ENCODE measurements at places on chromosomes 1 and 21.

GRCh38 chr1:171166361-171166760, 18.7 kb upstream of the FMO2 start:
- no peak for DNase-seq

DNA sequence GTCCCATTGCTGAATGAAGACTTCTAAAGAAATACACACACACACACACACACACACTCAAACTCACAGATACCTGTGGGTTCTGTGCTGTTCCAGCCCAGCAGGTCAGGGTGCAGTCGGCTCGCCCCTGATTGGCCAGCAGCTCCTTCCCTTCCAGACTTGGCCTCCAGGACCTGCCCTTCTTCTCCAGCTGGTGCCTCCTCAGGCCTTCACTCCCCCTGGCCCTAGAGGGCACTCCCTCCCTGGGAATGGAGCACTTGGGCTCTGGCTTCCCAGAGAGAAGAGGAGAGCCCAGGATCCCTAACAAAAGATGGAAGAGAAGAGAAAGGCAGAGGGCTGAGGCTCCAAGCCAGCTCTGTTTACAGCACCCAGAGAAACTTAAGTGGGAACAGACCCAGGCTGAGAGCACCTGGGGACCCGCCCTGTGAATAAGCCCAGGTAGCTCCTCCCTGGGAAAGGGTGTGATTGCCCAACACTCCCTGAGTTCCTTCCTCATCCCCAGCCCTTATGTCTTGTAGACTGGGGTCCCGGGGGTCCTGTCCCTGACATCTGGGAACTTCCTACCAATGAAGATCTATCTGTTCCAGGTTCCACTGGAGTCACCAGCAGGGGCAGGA, at the start of gene PGLYRP3:
PGLYRP3 (minus strand) TSS at position 383 of the 617 bp plus-strand sequence. CDS start 2,287 bp downstream, outside the sequence.
- DNase-seq = peak; percentile 32

DNA sequence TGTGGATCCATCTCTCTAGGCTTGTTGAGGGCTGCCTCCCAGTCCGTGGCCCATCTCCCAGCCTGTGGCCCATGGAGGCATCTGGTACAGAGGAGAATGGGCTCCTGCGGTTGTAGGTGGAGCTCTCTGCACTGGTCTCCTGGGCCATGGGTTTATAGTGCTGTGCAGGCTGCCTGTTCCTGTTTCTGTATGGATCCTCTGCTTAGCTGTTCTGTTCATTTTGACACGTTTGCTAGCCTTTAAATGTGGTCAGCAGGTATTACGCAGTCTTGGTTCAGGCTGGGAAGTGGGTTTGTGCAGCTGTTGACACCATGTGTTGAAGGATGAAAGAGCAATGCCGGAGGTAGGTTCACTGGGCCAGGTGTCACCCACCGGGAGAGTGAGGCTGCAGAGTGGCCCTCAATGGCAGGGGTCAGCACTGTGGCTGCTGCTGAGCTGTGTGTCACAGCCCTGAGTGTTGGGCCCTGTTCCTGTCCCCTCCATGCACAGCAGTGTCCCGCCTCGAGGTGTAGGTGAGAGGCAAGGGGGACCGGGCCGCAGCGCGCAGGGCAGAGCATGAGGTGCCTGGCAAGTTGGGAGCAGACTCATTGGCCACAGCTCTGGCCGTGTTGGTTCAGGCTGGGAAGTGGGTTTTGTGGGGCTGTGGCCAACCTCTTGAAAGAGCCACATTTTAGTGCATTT, 39.0 kb downstream of the SNAP47 start:
- DNase-seq = no peak

DNA sequence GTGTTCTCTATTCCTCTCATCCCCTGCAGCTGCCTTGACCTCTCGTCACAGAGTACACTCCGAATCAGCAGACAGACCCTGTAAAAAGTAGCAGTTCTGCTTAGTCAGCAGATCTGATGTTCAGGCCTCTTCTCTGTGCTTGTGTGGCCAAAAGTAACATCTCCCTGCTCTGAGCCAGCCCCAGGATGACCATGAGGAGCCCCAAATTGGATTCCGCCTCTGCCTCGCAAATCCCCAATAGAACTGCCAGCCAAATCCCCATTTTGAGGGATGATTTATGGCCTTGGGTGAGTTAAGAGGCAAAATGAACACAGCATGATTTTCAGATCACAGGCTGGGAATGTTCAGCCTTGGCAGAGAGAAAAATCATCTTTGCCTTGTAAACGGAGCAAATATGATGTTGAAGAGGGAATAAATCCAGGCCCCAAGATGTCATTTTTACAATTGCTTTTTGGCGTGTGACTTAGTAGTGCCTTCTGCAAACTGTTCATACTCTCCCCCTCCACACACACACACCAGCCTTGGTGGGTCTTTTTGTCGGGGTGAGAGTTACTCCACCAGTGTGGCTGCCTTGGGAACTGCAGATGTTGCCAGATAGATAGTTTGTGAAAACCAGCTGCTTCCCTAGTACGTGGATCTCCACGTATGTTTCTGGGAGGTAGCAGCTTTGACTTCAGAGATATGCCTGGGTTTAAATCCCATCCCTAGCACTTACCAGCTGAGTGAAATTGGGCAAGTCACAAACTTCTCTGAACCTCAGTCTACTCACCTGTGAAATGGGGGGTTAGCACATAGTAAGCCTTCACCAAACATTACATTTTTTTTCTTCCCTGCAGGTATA, 77.8 kb downstream of the MAN1C1 start:
- no peak for DNase-seq

DNA sequence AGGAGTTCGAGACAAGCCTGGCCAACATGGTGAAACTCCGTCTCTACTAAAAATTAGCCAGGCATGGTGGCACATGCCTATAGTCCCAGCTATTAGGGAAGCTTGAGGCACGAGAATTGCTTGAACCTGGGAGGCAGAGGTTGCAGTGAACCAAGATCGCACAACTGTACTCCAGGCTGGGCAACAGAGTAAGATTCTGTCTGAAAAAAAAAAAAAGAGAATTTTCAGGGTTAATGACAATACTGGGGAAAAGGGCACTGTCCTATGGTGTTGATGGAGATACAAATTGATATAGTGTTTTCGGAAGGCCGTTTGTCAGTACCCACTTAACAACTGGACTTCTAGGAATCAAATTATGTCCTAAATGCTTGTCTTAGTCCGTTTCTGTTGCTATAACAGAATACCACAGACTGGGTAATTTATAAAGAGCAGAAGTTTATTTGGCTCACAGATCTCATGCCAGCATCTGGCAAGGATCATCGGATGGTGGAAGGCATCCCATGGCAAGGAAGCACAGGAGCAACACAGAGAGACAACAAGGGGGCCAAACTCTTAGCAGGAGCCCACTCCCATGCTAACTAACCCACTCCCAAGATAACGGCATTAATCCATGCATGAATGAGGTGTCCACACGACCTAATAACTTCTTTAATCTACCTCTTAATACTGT, 41.3 kb downstream of the ZBTB8A start:
- DNase-seq = no peak

- DNase-seq = no peak
Measured at GRCh38 chr1:31111290-31111951, 45.9 kb upstream of the PUM1 start.

- DNase-seq = no peak
Measured at GRCh38 chr1:187645651-187646050, 816.9 kb downstream of the PLA2G4A start.

DNA sequence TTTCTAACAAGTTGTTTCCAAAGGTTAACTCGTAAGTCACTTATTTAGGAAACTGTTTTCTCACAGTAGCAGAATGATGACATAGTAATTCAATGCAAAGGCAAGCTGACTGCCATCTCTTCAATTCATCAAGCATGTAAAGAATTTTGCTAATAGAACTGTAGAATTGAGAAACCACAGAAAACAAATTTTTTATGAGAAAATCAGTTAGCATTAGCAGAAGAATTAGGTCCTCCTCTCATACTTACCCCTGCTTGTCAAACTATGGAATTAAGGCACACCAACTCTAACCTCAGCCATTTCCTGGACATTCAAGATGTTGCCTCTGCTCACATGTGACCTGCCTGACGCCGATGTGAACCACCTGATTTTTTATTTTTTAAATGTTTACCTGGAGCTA, 115.2 kb downstream of the LRRC40 start:
- DNase-seq = no peak

DNA sequence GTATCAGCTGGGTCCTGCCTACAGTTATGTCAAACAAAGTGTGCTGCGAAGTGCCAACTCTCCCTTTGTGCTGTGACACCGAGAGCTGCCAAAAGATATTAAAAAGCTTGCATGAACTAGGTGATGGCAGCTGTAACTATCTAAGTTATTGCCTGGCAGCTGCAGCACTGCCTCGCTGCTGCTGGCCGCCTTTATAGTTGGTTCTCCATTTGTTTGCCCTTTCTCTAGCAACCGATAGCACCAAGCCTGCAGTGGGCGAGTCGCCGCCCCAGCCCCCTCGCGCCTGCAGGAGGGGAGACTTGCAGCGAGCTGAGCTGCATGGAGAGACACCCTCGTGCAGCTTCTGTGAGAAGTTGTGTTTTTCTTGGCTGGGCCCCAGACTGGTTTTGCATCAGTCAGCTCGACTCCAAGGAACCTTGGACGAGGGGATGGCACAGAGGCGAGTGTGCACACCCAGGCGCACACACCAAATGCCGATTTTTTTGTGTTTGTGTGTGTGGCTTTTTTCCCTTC, 330.6 kb downstream of the RPS6KC1 start:
- DNase-seq = peak; percentile 6

DNA sequence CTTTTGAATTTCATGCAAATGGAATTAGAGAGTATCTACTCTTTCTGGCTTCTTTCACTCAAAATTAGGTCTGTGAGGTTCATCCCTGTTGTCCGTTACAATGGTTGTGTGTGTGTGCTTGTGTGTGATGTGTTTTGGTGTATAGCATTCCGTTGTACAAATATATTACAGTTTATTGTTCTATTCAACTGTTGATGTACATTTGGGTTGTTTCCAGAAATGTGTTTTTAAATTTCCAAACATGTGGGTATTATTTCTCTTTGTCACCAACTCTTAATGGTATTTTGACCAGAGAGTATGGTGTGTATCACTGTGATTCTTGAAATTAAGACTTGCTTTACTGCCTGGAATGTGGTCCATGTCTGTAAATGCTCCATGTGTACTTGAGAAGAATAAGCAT, 16.8 kb upstream of the HCRTR1 start:
- DNase-seq = no peak

GRCh38 chr1:177723533-177723932, 246.3 kb downstream of the SEC16B start:
- DNase-seq = no peak

DNA sequence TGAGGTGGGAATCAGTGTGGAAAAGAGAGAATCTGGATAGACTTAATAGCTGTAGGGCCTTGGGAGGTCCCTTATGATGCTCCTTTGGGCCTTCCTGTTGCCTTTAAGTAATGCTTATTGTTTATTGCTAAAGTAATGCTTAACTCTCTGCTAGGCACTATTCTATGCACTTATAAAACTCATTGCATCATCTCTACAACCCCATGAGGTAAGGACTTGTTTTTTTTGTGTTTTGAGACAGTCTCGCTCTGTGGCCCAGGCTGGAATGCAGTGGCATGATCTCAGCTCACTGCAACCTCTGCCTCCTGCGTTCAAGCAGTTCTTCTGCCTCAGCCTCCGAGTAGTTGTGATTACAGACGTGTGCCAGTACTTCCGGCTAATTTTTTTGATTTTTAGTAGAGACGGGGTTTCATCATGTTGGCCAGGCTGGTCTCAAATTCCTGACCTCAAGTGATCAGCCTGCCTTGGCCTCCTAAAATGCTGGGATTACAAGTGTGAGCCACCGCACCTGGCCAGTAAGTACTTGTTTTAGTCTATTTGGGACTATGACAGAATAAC, 22.3 kb downstream of the NECAP2 start:
- DNase-seq = no peak

GRCh38 chr1:150009604-150010392, 728 bp downstream of the OTUD7B start:
- peak; percentile 36 for DNase-seq

DNA sequence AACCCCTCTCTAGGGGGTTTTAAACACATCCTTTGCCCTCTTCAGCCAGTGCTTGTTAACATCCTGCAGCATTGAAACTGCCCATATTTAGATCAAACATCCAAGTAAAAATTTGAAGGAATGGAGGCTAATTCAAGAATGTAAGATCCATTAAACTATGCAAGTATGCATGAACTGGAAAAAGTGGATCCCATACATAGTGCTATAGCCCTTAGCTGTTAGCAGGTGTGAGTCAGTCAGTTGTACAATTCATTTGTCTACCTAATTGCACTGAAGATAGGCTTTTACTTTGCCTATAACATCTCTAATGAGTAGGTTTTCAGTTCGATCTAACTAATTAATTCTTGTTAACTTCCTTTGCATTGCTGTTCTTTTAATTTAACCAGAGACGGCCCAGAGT, 270.9 kb downstream of the LMO4 start:
- no peak for DNase-seq

- no peak for DNase-seq
Measured at GRCh38 chr1:54453509-54453908, 47.3 kb upstream of the SSBP3 start.

- peak; percentile 18 for DNase-seq
Measured at GRCh38 chr21:33362044-33362555, 37.3 kb downstream of the IFNAR1 start.

- no peak for DNase-seq
Measured at GRCh38 chr21:41869771-41870170, 9.4 kb downstream of the PRDM15 start.

- DNase-seq = no peak
Measured at GRCh38 chr1:21751281-21751680, 31.7 kb downstream of the USP48 start.

- no peak for DNase-seq
Measured at GRCh38 chr1:103177108-103177775, 68.9 kb upstream of the COL11A1 start.

DNA sequence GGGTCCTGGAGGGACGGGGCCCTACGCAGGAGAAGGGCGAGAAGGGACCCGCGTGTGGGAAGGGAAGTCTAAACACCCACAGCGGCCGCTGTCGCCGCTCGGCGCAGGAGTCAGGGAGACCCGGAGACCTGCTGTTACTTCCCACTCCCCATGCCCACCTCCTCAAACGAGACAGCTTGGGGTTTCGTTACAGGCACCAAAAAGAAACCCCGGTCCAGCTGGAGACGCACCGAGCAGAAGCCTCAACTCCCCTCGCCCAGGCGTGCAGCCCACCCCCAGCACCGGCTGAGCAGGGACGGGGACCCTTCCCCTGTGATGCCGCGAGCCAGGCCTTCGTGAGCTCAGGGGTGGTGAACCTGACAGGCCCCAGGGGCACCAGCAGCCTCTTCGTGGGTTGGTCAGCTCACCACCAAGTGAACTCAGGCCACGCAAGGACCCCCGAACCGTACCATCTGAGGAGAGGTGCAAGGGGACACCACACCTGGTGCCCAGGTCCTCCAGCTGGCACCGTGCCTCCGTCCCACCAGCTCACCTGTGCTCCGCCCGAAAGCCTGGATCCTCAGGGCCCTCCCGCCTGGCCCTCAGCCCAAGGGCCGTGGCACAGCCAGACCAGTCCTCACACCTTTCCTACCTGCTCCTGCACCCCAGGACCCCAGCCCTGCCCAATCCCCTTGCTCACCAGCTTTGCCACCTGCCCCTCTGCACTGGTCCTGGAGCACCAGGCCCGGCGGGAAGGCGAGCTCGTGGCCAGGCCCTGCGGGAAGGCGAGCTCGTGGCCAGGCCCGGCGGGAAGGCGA, 5.0 kb downstream of the SDF4 start:
- no peak for DNase-seq

- DNase-seq = no peak
Measured at GRCh38 chr1:109314795-109315194, 8.0 kb upstream of the MYBPHL start.

Data from NCI-H524 (cell line).